ENCODE measurements at places on chromosomes 12 and 14. TPM values are rescaled to one million over a fixed set of nuclear protein-coding genes. Genes with fewer than 3 reads are reported as not detected.

EEF1AKMT3 gene
- 11.1 TPM for total RNA-seq

CLECL1 gene
- 0.35 TPM for total RNA-seq

KRT83 gene
- not detected for total RNA-seq

AKAP5 gene
- 4.6 TPM for total RNA-seq

PRH2 gene
- total RNA-seq = 0.70 TPM

SPTB gene
- 89.3 TPM for total RNA-seq

ZFYVE1 gene
- total RNA-seq = 16.8 TPM

WDHD1 gene
- 6.4 TPM for total RNA-seq

KIF26A gene
- 28.4 TPM for total RNA-seq

NKX2-1 gene
- not detected for total RNA-seq

All from metanephros (tissue), 2 donors.